CD4-positive, alpha-beta T cell treated with Interleukin-2 at 100 ng/mL for 4 hours (primary cell): ENCODE measurements at places on chromosomes 12 and 14.

GRCh38 chr14:104142946-104143470 lies 4.6 kb downstream of the KIF26A start:
- DNase-seq, result no peak

- no peak for DNase-seq
These were observed 6.1 kb downstream of the CD9 start for GRCh38 chr12:6206327-6206726.

DNA sequence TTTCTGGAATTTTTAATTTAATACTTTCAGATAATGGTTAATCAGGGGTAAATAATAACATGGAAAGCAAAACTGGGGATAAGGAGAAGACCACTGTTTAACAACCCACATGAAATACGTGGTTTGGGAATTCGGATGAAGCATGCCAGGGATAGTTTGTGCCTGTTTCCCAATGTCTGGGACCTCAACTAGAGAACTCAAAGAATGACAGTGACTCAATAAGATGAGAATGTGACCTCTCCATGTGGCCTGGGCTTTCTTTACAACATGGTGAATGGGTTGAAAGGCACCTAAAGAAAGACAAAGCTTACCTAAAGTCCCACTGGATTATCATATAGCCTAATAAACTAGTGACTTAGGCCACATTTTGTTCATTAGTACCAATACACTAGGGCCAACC lies 460.3 kb upstream of the LRFN5 start:
- DNase-seq, result no peak

- DNase-seq, result no peak
These were observed 63.9 kb downstream of the DENND5B start for GRCh38 chr12:31527083-31527482.

DNA sequence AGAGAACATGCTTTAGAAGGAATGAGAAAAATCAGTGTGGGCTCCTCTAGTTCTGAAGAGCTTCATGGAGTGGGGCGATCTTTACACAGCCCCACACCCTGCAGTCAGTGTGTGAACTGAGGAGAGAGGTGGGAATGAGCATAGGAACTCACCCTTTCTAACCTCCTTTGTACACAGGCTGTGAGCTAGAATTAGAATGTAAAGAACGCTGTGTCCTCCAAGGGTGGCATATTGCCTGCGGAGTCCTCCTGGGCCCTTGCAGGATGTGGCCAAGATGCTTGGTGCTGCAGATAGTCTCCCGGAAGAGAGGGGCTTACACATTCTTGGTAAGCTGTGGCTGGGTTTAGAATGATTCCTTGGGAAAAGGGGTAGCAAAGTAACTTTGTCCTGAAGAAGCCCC lies 43.9 kb downstream of the NINJ2 start:
- no peak for DNase-seq

DNA sequence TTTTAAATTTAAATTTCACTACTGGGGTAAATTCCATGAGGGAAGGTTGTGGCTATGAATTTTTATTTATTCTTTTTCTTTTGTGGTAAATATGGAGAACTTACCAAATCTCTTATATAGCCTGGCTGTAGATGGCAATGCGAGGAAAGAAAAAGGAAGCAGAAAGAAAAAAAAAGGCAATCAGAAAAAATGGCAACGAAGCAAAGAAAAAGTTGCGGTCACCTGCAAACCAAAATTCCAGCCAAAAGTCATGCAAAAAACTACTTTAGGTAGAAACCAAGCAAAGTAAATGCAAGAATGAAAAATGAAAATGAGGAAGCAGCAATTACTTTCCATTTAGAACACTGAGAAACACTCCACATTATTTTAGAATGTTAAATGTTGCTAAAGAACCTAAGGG lies 69.5 kb upstream of the GNPNAT1 start:
- no peak for DNase-seq

GRCh38 chr12:93060666-93061472 lies 131.8 kb upstream of the EEA1 start:
- DNase-seq, result no peak

DNA sequence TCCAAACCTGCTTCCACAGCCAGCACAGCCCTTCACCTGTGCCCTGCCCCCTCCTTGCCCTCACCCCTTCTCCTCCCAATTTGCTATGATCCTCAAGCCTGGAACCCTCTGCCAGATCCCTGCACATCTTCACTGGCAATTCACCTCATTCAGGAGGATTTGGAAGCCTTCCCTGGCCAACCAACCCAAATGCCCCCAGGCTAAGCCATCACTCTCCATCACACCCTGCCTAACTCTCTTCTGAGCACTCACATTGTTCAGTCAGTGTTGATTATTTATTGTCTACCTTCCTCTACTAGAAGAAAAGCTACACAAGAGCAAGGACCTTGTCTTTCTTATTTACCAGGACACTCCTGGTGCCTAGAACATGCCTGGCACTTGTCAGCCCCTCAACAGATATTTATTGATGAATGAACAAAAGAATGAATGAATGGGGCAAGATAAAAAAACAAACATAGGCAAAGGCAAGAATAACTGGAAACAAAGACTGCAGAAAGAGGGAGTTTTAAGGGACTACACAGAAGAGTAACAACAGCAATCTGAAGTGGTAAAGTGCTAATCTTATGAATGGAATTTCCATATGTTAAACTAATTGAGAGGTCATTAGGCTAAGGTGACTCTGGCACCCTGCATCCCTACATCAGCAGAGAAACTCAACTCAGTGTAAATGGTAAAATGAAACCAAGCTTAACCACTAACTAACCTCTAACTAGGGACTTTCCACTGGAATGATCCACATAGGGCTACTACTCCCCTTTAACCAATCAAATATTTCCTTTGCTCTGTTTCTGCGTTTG lies 33.4 kb downstream of the TMTC1 start:
- DNase-seq, result no peak

DNA sequence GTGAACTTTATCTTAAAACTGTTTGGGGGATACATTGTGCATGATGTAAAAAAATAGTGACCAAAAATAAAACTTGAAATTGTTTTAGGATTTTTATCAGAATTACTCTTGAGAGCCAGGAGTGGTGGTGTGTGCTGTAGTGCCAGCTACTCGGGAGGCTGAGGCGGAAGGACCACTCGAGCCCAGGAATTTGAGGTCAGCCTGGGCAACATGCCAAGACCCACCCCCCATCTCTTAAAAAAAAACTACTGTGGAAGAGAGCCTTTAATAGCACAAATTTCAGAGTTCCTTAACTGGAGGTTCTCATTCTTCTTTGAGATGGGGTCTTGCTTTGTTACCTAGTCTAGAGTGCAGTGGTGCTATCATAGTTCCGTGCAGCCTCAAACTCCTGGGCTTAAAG lies 21.5 kb downstream of the CPSF2 start:
- DNase-seq, result no peak

GRCh38 chr14:30559638-30560091 lies 707 bp downstream of the G2E3 start:
- no peak for DNase-seq

- DNase-seq, result no peak
These were observed 26.4 kb downstream of the TM7SF3 start for GRCh38 chr12:26987634-26988424.
